Effector memory CD8-positive, alpha-beta T cell (primary cell): ENCODE measurements at places on chromosomes 6 and 20.

GRCh38 chr6:134173936-134174671 is 121.7 kb upstream of the SLC2A12 start:
- DNase-seq = peak; percentile 88

GRCh38 chr6:28659250-28659566 is 133.5 kb downstream of the GPX5 start:
- no peak for DNase-seq

DNA sequence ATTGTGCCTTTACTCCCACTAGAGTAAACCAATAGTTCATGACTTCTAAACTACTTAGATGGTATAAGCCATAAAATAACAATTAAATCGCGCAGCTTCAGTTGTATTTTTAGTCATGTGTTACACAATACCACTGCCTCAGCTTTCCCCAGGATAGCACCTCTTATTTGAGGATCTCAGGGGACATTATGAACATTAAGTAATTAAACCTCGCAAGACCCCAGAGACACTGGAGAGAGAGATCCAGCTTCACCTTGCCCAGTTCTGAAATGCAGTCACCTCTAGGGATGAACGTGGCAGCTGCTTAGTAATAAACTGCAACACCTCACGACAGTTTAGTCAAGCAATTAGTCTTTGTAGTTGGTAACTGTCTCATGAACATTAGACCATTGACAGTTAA is 87.1 kb downstream of the CFAP61 start:
- DNase-seq = no peak

DNA sequence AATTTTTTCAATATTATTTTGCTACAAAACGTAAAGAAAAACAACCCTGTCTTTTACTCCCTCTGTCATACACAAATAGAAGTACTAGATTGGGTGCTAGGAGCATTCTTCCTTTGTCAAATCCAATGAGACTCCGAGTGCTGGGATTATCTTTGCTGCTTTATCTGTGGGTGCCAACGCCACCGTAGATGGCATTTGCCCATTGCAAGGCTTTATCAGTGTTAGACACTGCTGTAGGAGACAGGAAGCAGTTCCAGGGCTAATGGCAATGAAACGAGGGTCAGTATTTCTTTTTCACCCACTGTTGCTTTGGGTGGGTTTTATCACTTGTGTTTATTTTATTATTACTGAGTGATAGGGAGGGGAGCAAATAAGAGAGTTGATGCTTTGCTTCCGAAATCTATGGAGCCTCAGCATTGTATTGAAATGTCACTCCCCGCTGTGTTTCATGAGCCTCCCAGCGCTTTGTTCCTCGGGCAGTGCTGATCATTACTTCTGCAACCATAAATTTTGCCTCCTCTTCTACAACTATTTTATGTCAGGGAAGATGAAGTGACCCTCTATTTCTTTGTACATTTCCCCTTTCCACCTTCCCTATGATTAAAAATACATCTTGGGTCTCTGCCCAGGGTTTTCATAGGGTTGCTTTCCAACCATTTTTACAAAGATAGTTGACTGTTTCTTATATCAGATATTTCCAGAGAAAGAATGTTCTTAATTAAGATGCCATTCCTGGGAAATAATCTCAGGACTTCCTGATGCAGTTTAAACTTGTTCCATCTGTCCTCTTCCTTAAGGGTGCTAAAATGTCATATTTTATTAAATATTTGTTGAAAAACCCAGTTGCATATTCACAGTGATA is 86.7 kb upstream of the LAMP5 start:
- no peak for DNase-seq

DNA sequence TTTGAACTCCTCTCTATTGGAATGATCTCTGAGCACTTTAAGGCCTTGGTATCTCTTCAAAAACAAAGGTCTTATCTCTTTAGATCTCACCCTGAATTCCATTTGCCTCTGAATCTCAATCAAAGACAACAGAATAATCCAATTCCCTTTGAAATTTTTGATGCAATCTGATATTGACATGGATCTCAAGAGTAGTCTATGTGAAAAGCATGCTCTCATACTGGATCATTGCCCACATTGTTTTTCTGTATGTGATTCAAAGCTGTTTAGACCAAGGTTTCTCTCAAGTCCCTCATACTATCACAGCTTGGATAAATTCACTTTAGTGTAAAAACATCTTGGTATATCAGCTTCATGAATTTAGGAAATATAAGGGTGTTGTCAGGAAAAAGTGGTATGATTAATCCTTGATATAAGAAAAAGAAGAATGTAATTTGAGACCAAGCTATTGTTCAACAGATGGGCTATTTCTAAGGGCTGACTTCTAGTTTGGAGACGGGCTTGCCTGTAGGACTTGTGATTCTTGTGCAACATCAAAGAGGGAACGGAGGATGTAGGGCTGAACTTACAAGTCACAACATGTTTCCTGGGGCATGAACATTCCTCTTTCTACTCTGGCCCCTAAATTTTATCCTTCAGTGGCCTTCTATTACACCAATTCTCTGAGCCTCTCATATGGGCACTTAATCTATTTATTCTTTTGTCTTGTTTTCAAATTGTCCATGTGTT is 77.9 kb upstream of the CITED2 start:
- no peak for DNase-seq

- DNase-seq = no peak
These were observed 127.3 kb upstream of the MTHFD1L start for GRCh38 chr6:150738092-150738629.

DNA sequence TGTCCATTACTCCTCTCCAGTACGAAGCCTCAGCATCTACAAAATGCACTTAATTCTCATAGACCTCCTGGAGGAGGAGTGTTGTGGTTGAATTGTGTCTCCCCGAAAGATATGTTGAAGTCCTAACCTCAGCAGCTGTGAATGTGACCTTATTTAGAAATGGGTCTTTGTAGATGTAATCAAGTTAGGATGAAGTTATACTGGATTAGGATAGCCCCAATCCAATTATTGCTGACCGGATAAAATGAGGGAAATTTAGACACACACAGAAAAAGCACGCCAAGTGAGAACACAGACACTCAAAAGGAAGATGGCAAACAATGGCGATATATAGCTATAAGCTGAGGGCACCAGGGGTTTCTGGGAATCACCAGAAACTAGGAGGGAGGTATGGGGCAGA is 64.2 kb upstream of the FAM184A start:
- no peak for DNase-seq

DNA sequence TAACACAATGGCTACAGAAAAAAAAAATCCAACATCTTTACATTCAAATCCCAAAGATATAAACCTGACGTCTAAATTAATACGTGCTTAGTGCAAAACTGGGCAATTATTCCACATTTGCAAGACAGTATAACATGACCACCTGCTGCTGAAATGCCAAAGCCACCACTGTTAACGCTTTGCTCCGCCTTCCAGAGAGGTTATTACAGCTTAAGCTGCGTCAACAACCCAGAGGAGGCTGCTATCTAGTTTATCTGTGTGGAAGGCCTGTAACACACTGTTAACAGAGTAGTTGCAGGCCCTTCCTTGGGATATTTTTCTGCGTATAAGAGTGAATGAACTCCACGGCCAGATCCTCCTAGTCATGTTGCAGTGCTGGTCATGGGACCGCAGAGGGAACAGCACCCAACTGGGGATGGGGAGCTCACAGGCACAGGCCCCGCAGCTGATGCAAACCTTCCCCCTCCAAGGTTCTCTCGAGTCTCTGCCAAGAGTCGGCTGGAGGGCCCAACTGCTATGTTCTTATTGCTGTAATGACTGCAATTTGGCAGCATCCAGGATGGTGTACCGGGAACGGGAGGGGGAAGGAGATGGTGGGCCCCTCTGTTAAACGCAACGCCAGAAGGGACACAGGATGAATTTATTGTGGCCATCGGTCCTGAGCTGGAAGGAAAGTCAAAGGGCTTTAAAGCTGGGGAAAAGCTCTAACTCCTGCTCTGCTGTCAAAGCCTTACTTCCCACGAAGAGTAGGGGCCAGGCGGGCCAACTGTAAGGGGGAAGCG is 993 bp upstream of the NCOA7 start:
- DNase-seq = peak; percentile 19
